H4 (cell line): ENCODE measurements at places on chromosomes 6 and 20. TPM values are rescaled to one million over a fixed set of nuclear protein-coding genes. Genes with fewer than 3 reads are reported as not detected.

LRRN4 gene
- not detected in 2 replicates for total RNA-seq

CDK19 gene
- total RNA-seq: 5.2 and 6.8 TPM in 2 replicates

HLA-DMB gene
- total RNA-seq: 4.5 and 4.6 TPM in 2 replicates

STAU1 gene
- 34.7 and 47.4 TPM in 2 replicates for total RNA-seq

GABBR1 gene
- total RNA-seq: 3.8 and 3.9 TPM in 2 replicates

SUMO4 gene
- 0.29 TPM in 1 of 2 replicates, not detected in the other for total RNA-seq

DNA sequence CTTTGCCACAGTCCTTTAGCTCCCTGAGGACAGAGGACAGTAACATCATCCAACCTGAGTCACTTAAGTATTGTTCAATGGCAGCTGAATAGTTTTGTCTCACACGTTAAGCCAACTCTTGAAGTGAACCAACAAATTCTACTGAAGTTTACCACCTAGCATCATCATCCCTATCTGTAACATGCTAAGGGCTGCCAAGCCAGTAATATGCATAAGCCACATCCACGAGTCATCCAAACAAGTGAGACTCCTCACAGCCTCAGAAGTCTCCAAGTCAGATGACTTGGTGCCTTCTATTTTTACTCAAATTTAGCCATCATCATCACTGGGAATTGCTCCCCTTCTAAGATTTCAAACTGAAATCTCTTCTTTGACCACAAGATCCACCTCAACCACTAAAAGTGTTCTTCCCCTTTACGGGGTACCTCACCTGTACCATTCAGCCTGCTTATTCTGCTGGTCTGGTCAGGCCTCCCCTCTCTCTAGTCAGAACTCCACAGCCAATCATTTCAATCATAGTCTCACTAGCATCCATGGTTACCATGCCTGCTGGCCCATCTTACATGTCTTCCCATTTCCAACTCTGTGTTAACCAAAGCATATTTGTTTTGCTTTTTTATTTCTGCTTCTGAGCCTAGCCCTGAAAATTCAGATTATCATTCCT is 73.7 kb downstream of the DTNBP1 start:
- no peak for DNase-seq

GRCh38 chr6:130107710-130108109 is 89.3 kb downstream of the L3MBTL3 start:
- DNase-seq: no peak

DNA sequence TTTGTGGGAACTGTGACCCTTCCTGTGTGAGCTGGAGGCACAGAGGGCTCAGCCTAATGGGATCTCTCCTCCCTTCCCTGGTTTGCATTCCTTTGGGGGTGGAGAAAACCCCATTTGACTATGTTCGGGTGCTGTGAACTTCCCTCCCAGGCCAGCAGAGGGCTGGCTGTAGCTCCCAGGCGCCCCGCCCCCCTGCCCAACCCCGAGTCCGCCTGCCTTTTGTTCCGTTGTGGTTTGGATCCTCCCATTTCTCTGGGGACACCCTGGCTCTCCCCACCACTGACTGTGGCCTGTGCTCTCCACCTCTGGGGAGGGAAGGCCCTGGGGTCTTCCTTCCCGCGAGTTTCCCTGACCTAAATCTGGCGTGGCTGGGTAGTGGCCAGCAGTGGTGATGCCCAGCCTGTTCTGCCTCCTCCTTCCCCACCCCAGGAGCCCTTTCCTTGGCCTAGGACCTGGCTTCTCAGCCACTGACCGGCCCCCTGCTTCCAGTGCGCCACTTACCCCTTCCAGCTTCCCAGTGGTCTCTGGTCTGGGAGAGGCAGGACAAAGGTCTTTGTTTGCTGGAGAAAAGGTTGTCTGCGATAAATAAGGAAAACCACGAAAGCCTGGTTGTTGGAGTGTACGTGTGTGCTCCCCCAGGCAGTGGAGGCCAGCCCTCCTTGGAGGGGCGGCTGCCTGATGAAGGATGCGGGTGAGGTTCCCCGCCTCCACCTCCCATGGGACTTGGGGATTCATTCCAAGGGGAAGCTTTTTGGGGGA is 4.9 kb downstream of the VEGFA start:
- DNase-seq: peak; percentile 73

DNA sequence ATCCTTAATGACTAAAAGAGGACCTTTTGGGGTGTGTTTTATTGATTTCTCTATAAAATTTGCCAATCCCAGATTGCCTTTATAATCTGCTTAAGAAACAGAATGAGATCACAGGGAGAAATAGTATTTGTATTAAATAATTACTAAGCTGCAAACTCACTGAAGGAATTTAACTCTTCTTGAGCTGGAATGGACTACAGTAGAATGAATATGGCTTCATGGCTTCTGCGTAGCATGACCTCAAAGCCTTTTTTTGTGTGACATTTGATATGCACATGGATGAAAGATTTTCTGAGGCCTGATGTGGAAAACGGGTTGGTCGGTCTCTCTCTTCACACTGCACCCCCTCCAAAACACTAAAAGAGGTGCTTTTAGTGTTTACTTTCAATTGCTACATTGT is 115.9 kb downstream of the QKI start:
- DNase-seq: no peak

DNA sequence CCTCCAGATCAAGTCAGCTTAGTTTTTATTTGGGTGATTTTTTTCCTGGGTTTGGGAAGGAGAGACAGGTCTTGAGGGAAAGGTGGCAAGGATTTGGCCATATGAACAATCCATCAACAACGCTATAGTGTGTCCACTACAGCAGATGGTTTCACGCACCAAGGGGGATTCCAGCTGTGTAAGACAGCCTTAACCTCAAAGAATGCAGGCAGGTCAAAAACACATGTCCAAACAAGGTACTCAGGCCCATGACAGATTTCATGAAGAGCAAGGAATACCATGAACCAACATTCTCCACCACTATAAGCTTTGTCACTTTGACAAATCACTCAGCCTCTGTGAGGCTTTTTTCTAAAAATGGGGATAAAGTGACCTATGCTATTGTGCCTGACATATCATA is 2.0 kb downstream of the AIF1 start:
- no peak for DNase-seq

DNA sequence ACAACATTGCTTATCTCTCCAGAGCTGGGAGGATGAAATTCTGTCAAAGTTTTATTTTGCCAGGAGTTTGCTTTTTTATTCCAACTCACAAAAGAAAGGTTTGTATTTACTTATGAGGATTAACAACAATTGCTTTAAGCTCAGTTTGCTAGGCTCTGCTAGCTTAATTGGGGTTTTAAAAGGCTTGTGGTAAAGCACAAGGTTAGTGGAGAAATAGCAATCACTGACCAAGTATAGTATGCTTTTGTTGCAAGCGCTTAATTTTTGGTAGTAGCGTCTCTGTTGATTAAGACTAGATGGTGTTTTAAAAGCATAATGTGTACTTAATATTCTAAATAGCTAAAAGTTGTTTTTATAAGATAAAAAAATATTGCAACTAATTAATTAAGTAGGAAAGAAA is 45.7 kb downstream of the TINAG start:
- DNase-seq: no peak

GRCh38 chr20:53574819-53575218 is 18.8 kb downstream of the ZNF217 start:
- DNase-seq: no peak

DNA sequence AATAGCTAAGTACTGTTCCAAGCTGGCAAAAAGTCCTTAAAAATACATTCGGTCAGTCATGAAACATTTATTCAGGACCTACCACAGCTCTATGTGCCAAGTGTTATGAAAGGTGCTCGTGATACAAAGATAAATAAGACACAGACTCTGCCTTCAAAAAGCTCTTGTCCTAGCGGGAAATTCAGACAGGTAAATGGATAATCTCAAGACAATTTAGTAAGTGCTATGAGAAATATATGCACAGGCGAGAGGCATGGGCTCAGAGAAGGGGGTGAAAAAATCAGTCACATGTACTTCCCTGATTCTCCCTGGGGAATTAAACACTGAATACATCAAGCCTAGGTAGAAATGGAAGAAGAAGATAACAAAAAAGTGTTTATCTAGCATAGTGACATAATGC is 49.8 kb upstream of the HEY2 start:
- no peak for DNase-seq
